ENCODE measurements at places on chromosomes 2 and 18.

- DNase-seq: no peak
These were observed 344.2 kb downstream of the LPIN1 start for GRCh38 chr2:12090590-12090989.

DNA sequence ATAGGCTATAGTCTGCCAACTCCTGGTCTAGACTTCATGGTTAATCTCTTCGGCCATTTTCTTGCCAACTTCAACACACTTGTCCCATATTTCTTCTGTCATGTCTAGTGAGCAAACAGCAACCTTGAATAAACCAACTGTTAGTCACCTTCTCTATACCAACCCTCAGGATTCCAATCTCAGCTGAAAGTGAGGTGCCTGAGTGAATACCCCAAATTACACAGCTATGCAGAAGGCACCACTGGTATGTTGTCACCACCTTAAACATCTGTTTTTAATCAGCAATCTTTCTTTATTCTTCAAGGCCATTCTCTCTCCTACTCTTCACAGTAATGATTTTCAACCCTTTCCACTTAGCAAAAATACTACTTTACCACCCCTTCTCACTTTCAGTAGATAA is 39.3 kb downstream of the THOC1 start:
- no peak for DNase-seq

DNA sequence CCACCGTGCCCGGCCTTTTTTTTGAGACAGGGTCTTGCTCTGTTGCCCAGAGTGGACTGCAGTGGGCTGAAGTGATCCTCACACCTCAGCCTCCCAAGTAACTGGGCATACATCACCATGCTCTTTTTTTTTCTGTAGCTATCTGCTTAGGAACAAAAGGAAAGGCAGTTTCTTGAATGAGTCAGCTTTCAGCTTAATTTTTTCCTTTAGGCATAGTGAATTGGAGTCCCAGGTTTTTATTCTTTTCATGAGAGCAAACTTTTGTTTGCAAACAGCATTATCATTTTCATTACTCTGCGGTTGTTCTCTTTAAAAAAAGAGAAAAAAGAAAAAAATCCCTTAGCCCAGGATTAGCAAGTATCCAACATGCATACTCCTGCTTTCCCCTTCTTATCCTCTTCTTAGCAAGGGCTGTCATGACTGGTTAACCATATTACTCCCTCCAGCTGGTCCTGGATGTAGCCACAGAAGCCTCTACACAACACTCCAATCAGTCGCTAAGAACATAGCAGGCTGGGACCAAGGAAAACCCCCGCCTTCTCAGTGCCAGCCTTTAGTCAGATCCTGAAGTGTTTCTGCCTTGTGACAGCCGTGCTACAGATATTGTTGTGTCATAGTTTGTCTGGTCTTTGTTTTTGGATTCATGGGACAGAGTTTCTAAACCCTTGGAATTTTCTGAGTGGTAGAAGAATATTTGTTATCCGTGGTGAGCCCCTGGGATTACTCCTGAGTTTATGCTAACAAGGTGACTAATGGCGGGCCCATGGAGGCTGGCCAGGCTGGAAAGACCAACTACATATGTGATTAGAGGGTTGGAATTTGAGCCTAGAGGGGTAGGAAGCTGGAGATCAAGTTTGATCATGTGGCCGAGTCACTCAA is 23.3 kb upstream of the ST3GAL5 start:
- no peak for DNase-seq

DNA sequence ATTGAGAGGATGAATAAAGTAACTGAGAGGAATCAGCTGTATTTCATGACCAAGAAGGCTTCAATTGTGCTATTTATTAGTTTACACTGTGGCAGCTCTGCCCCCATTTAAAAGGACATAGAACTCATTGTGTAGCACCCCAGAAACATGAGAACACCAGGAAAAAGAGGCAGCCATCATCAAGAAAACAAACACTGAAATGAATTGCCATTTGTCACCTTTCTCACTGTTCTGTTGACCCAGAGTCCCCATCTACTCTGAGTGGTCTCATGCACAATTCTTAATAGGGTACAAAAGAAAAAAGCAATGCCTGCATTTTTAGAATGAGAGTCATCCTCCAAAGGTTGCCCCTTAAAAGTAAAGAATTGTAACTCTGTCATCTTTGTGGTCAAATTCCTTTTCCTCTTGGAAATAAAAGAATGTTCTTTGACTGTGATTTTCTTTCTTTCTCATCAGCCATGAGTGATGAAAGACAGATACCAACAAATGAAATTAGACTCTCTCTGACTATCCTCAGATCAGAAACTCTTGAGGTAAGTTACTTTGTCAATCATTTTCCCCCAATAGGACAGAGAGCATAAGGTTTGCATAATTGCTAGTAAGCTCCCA is 1941.9 kb upstream of the PIK3C3 start:
- DNase-seq: no peak

DNA sequence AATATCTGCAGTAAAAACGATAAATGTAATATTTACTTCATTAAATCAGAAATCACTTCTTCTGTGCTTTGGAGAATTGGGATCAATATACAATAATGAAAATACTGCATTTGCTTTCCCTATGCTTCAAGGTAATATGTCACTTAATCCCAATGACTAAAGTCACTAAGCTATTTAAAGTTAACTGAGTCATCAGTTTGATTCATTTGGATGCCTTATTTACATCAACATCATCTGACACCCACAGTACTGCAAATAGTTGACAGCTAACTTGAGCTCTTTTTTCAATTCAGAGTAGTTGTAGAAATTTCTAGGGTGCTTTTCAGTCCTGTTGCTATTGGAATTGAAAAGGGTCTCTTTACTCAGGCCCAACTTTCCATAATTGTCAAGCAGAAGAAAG is 776.9 kb upstream of the FSHR start:
- DNase-seq: no peak

DNA sequence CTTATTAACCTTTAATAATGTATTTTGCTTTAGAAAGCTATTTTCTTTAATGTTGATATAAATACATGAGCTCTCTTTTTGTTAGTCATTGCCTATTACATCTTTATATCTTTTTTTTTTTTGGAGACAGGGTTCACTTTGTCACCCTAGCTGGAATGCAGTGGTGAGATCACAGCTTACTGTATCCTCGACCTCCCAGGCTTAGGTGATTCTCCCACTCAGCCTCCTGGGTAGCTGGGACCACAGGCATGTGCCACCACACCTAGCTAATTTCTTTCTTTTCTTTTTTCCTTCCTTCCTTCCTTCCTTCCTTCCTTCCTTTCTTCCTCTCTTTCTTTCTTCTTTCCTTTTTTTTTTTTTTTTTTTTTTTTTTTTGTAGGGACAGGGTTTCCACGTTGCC is 15.4 kb downstream of the NAB1 start:
- DNase-seq: no peak

DNA sequence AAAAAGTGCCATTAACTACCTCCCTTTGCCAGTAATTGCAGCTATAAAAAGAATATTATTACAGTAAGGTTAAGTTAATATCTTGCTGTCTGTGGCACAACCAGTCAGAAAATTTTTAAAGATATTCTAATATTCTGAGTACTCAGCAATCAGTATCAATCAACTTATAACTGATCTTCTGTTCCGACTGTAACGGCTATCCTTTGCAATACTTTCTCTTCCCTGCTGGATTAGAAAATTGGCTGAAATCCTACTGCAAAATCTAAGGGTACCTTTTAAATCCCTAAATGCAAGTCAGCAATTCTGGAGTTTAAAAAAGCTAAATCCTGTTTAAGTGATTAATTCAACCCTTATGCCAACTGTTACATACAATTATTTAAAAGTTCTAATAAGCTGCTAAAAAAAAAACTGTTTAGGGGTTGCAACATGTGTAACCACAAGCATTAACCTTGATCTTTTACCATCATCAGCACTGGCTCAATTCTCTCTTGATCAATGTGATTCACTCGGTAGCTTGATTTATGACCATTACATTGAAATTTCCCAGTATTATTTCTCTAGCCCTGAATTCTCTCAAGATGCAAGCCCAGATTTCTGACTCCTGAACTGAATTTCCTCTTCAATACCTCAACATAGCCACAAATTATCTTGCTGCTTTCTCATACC is 20.5 kb downstream of the GAREM1 start:
- no peak for DNase-seq

- DNase-seq: peak; percentile 60
These were observed 61.2 kb downstream of the ACYP2 start for GRCh38 chr2:54176577-54176976.

DNA sequence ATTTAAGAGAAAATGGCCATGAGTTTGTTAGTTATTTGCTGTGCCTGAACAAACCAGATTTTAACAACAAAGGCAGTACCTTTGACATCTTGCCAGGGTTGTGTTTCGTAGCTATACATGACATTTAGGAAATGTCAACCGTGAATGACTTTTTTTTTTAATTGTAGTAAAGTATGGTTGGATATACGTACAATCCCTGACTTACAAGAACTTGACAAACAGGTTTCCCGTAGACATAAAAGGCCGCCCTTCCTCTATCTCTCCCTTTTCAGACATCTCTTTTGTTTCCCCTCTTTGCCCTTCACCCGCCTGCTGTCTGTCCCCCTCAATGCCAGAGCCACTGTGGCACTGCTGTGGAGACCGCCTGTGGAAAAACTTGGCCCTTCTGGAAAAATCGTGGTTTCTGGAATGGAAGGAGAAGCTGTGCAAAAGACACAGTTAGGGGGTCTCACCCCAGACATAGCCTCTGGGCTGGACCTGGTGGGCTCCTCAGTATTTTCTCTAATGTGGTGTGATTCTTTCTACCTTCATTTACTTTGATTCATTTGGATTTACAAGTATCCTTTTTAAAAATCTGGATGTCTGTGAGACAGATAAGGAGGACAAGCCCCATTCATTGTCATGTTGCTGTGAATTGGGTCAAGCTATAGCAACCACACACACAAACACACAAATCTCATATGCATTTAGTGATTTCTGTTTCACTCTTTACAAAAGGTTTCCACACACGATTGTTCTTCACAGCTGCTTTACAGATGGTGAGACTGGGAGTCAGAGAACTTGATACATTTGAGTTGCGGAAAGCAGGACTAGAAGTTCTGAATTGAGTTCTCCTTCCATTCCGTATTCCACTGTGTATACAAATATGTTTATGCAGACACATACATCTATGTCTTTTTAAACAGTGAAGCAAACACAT is 48.6 kb downstream of the SPATS2L start:
- no peak for DNase-seq

GRCh38 chr2:108589781-108590180 is 55.5 kb downstream of the LIMS1 start:
- DNase-seq: no peak

GRCh38 chr2:239668651-239669050 is 267.8 kb upstream of the HDAC4 start:
- no peak for DNase-seq

DNA sequence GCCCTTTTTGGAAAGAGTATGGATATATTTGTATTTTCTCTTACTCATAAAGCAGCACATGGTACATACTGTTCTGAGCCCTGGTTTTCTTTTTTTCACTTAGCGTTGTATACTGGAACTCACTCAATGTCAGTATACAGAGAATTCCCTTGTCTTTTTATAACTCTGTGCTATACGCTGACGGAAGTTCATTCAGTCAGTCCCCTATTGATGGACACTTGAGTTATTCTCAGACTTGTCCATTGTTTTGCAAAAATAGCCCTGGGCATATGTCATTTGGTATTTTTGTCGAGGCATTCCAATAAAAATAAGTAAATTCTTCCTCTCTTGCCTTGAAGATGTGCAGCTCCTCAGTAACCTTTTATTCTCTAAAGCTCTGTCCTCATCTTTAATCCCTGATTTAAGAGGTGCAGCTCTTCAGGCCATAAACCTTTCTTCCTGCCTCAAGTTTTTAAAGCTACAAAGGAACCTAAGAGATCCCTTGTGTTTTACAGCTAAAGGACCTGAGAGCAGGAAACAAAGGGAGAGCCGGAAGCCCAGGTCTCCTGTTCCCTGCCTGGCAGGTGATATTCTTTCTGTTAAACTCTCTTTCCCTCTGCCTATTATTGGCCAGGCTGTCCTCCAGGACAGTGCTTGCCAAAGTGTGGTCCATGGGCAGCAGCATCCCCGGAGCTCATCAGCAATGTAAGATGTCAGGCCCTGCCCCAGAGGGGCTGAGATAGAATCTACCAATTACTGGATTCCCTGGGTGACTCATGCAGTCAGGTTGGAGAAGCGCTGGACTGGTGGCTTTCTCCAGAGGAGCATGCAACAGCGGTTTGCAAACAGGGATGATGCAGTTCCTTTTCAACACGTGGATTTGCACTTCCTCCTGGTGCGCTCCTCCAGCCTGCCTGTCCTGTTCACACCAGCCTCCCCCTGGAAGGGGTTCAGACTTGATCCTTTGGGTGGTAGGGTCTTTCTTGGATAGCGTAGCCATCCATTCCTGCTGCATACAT is 158.0 kb downstream of the NEDD4L start:
- peak; percentile 72 for DNase-seq

GRCh38 chr2:211875488-211875887 is 663.1 kb downstream of the ERBB4 start:
- DNase-seq: no peak

GRCh38 chr2:22991844-22992243 is 393.1 kb upstream of the KLHL29 start:
- no peak for DNase-seq

- DNase-seq: no peak
These were observed 4.2 kb downstream of the SLC40A1 start for GRCh38 chr2:189576396-189576795.

DNA sequence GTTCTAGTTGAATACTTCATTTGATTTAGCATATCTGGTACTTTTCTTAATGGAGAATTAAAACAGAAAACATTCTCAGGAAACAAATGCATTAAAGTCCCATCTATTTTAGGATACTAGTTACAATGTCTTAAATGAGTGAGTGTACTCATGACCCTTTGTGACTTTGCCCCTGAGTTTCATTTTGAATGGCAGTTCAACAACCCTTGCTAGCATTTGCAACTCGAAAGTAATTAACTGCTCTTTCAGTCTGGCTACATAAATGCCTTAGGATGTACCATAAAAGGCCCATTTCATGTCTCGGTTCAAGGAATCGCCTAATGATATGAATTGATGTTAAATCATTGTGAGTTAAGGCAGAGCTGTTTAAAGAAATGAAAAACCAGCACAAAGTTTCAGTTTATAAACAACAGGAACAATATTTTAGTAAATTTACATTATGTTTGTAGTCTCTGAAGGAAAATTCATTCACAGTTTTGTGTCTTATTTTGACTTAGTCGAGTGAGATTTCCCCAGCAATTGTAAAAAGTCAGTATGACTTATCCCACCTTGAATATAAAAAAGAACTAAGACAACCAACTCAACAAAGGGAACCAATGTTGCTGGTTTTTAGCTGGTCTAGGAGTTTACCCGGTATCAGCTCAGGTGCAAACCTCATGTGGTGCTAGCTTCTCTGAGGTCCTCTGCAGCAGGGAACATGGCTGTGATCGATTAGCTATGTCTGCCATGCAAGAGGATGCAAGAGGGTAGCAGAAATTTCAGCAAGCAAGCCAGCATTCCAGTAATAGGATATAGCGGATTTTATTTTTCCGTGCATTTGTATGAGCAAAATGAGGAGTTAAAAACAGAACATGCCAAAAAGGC is 386.2 kb downstream of the PTPRM start:
- no peak for DNase-seq

- no peak for DNase-seq
These were observed 95.4 kb downstream of the NFATC1 start for GRCh38 chr18:79491081-79491551.

GRCh38 chr18:50410894-50411293 is 36.0 kb downstream of the SKA1 start:
- no peak for DNase-seq

GRCh38 chr2:241373446-241373845 is 17.4 kb downstream of the FARP2 start:
- no peak for DNase-seq

Measured in BE2C (cell line).